ENCODE measurements at places on chromosomes 13 and 19. TPM values are rescaled to one million over a fixed set of nuclear protein-coding genes. Genes with fewer than 3 reads are reported as not detected.

Gene CILP2
- total RNA-seq: 2.9 TPM

Gene ZNF888
- 8.0 TPM for total RNA-seq

Gene S1PR4
- total RNA-seq: not detected

Gene PSG11
- total RNA-seq: not detected

Gene PEG3
- not detected for total RNA-seq
